Kidney capillary endothelial cell (primary cell): ENCODE measurements at places on chromosomes 3 and 15.
A peak's percentile ranks its signal among the peaks of the same experiment; 100 is the strongest.

- no peak for DNase-seq
These were observed 42.5 kb downstream of the TRAK1 start for GRCh38 chr3:42133500-42134298.

- peak; percentile 77 for DNase-seq
These were observed 115.0 kb upstream of the VEPH1 start for GRCh38 chr3:157618075-157618760.

DNA sequence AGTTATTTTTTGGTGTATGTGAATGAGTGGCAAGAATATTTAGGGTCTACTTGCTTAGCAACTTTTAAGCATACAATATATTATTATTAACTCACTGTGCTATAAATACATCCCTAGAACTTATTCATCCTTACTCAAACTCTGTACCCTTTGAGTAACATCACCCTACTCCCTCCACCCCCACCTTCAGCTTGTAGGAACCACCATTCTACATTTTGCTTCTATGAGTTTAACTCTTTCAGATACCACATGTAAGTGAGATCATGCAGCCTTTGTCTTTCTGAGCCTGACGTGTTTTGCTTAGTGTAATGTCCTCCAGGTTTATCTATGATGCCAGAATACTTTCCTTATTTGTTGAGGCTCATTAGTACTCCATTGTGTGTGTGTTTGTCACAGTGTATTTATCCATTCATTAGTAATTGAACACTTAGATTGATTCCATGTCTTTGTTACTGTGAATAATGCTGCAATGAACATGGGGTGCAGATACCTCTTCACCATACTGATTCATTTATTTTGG lies 526.9 kb downstream of the PYDC2 start:
- no peak for DNase-seq

GRCh38 chr15:80667936-80668335 lies 27.2 kb upstream of the ABHD17C start:
- no peak for DNase-seq

DNA sequence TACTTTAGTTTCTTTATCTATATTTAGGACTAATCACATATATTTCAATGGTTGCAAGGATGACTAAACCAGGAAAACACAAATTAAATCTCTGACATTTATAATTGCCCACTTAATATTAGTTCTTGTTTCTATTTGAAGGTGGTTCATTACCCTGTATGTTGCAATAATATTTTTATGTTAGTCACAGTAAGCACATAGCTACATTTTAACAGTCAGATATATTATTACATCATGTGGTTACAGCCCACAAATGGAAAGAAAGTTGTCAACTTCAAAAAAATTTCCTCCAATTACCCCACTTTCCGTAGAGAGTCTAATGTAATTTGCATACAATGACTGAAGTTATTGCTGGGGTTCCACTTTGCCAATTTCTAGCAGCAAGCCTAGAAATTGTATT lies 114.6 kb downstream of the TUSC7 start:
- no peak for DNase-seq

GRCh38 chr15:49366496-49366895 lies 56.5 kb upstream of the FGF7 start:
- DNase-seq, result no peak
